ENCODE measurements at places on chromosomes 4 and X. TPM values are rescaled to one million over a fixed set of nuclear protein-coding genes. Genes with fewer than 3 reads are reported as not detected.

The PDE6B gene
- 1.1 TPM for total RNA-seq

The XPNPEP2 gene
- total RNA-seq: not detected

The ZFP42 gene
- total RNA-seq: 0.07 TPM

The SHISA3 gene
- 24.2 TPM for total RNA-seq

The SYNPO2 gene
- total RNA-seq: 0.27 TPM

The SRPK3 gene
- not detected for total RNA-seq

The MAGEA2 gene
- not detected for total RNA-seq
